ENCODE measurements at places on chromosomes 6 and 20.

DNA sequence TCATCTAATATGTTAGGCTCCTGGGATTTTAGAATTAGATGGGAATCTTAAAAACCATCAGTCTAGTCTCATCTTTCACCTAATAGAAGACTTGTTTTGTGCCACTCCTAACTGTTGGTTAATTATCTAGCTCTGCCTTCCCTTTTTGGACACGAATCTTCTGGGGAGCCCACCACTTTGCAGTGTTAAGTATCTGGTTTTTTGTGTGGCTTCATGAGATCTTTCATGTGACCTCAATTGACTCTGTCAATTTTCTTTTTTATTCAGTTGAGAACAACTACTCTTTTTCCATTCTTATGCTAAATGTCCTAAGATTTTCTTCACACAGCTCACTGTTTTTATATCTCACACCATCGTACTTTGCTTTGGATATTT lies 16.9 kb downstream of the TBPL1 start:
- DNase-seq: no peak

DNA sequence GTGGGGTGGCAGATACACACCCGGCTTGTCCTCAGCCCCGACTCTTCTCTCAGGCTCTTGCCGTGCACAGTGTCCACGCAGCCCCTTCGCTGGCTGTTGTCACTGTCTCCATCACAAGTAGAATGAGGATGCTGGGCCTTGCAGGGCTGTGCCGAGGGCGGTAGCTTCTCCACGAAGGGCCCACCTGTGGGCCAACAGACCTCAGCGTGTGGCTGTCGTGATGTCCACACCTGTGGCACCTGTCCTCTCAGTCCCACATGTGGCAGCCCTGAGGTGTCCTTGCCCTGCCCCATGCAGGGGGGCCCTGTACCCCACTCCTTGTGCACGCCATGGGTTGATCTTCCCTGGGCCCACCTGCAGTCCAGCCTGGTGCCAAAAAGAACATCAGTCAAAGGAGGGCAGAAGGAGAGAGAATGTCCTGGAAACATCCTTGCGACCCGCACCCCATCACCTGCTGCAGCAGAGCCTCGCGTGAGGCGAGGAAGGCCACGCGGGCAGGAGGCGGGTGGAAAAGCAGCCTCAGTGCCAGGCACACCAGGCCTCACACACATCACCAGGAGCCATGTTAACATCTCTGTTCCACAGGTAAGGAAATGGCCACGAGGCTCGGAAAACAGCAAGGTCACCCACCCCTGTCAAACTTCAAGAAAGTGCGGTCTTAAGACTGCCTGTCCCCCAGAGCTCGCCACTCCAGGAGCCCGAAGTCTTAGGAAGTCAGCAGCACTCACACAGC lies 22.3 kb upstream of the AFDN start:
- no peak for DNase-seq

DNA sequence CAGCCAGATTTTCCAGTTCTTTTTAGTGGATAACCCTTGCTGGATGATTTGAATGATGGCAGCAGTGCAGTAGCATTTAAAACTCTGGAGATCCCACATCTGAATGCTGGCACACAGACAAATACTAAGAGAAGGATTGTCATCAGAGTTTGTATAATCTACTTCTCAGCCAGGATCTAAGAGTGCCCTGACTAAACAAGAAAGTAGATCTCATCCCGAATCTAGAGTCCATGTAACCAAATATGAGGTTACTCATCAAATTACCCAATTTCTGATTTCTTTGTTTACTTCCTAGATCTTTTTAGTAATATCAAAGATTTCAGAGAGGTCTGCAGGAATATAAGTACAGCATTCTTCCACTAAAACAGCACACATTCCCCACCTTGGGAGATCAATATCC lies 7.8 kb downstream of the TMC2 start:
- no peak for DNase-seq

DNA sequence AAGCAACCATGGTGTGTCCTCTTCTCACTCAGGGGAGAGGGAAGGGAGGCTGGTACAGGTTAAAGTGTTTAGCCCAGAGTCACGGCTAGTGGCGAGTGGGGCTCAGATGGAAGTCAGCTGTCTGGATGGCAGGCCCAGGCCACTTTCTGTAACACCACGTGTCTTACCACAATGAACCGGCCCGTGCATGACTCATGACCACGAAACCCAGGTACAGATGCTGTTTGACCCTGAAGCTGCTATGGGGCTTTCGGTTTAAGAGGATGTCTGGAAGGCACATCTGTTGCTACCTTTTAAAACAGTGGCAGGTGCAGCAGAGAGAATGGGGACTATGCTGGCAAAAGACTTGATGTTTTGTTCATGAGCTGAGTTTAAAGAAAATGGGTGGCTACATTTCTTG lies 36.5 kb upstream of the MPC1 start:
- no peak for DNase-seq

GRCh38 chr6:50819904-50820868 lies 1.5 kb downstream of the TFAP2B start:
- no peak for DNase-seq

DNA sequence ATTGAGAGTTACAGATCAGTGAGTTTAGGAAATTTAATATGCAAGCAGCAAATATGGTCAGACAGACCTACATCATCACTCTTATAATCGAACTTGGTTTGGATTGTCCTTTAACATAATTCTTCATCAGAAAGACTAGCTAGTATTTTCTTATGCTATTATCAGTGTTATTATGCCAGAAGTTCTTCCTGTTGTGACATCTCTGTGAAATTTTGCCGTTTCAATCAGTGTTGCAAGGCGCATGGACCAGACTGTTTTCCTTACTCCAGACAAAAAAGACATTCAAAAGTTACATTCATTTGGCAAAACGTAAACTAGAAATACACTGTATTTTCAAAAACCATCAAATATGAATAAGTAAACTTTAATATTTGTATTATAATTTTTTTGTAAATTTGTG lies 5.7 kb upstream of the TENT5A start:
- DNase-seq: no peak

DNA sequence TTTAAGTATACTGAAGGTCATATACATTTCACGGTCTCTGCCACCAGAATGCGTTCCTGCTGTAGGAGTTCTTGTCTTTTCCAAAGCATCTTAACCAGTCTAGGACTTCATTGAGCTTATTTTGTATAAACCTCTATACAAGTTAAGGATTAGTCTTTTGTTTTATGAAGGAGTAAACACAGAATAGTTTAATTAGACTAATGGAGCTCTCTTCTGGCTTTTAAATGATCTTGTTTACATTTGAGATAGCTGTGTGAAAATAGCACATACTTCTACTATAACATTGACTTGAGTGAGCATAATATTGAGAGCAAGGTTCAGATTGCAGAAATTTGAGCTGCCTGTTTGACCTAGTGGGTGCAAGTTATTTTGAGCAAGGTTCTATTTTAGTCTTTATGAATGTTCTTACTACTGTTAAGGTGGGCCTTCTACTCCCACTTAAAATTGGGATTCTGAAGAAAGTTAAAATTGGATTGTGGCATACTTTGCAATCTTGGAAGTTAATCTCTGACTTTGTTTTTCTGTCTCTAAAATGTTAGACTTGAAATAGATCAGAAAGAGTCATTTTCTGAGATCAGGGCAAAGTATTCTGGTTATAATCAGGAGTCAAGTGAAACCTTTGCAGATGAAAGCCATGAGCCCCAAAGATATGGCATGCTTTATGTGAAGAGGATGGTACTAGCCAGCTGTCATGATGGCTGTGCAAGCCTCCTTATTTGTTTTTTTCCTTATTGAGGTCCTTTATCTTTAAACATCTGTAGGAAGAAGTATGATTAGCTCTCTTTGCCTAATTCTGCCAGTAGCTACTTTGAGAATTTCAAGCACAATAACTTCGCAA lies 41.8 kb downstream of the RPRD1B start:
- no peak for DNase-seq

DNA sequence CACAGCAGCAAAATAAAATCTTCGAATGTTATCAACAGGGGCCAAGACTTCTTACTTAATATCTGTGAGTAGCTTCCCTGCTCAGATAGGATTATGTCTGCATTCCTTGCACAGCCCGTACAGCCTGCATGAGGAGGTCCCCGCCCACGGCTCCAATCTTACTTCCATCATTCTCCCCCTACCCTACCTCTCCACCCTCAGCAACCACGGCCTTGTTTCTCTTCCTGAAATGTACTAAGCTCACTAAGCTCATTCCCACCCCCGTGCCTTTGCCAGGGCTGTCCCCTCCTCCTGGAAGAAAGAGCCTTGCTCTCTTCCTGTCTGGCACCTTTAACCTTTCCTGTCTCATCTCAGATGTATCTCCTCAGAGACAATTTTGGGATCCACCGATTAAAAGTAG lies 120.4 kb downstream of the BCAS1 start:
- DNase-seq: no peak

DNA sequence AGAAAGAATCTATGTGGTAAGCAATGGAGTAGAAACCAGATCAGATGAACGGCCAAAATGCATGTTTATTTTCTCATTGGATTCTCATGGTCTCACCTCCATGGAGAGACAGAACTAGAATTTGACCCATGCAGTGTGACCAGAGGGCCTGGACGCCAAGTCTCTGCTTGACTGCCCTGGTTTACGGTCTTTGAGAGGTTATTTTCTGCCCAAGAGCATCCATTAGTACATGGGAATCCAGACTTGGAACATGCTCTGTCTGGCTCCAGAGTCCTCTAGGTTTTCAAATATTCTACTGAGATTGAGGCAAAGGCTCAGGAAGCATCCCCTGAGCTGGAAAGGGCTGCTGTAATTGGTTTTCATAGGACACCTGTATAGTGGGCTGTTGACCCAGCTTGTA lies 45.5 kb upstream of the UST start:
- DNase-seq: no peak

DNA sequence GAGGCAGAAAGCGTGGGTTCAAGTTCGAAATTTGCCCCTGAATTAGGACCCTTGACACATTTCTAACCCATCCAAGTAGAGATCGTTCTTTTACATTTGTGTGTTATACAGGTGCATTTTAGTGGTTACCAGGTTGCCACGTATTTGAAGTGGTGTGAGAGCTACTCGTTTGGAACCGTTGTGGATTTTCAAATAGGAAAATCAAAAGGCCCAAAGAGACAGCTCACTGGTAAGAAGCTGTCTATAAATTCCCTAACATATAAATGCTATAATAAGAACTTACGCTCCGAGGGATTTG lies 1.6 kb upstream of the REV3L start:
- DNase-seq: no peak

DNA sequence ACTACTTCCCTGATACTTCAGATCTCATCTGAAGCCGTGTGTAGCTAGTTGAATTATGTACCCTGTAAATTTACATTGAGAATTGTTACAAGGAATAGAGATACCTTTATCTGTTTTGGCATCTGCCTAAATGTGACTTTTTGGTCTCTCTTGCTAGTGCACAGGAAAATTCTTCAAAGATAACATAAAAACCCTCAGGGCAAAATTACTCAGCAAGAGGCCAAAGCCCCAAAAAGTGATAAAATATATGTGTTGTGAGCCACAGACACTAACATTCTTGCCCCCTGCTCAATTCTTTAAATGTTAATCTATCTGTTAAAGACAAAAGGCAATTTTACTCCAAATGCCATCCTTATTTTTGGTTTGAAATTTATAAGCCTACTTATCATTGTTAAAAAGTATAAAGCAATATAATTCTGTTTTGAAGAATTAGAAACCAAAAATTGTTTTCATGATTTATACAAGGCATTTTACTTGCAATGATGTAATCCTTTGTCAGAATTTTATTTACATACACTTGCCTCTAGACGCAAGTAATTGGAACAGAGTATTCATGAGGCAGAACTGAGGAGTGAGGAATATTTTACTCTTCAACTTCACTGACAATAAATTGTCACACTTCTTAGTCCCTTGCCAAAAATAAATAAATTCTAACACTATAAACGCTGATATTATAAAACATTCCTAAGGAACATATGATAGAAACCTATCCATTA lies 186.2 kb downstream of the EPM2A start:
- no peak for DNase-seq

DNA sequence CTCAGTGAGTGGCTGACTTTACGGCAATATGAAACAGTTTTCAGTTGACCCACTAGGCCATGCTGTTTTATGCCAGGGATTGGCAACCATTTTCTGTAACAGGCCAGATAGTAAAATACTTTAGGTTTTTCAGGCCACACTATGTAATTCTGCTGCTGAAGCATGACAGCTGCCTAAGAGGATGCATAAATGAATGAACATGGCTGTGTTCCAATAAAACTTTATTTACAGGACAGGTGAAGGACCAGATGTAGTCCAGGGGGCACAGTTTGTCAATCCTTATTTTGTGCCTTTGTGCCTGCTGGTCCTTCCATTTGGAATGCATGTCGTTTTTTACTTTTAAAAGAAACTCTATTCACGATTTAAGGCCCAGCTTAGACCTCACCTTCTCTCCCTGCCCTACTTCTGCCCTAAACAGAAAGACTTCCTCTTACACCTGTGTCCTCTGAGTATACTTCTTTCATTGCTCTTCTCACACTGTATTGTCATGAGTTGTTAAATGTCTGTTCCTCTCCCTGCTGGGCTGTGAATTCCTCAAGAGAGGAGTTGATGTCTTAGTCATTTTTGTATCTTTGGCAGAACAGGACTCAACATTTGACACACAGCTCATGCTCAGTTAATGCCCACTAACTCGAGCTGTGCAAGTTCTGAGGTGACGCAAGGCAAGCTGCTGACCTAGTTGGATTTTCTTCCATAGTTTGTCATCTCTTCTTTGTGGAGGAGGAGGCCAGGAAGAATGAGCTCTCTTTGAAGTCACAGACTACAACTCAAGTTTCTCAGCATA lies 90.1 kb upstream of the MAP7 start:
- no peak for DNase-seq

DNA sequence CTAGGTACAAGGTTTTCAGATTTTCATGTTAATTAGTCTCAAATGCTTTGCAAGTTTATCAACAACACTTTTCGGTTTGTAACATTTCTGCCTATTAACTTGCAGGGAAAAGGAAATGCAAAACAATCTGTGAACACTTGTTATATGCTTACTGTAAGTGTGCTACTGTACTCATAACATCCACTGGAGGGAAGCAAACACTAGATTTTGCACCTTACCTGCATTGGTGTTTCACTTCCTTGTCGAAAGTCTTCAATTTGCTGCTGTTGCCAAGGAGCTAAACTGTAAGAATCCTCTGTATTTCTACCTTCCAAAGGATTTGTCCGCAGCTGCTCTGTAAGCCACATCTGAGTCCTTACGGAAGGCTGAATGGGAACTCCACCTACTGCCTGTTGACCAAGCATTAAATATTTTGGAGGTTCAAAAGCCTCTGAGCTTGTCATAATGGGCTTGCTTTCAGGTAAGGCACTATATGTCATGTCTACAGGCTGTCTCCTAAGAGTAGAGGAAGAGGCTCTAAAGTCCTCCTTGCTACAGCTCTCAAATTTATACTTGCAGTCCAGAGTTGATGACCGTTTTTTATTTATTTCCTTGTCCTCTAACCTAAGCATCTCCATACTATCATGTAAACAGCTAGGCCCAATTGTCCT lies 17.3 kb downstream of the PLN start:
- no peak for DNase-seq

Data from retinal pigment epithelial cell (primary cell).